Activated T-cell treated with anti-CD3 and anti-CD28 coated beads, Interleukin-2, amount 50 U/mL, for 24 hours (primary cell): ENCODE measurements at places on chromosomes 2 and 18.

GRCh38 chr2:32755666-32756065, 127.8 kb downstream of the TTC27 start:
- H3K27me3 ChIP-seq, result no peaks in the 10 kb centered on the region
- H3K4me3 ChIP-seq, result peak overlapping the region; percentile 59
- peaks cover 22% of the 10 kb centered on the region for H3K4me1 ChIP-seq
- no peak for DNase-seq
- peaks cover 75% of the 10 kb centered on the region for H3K36me3 ChIP-seq

- no peaks in the 10 kb centered on the region for H3K4me1 ChIP-seq
- no peak for DNase-seq
- H3K27me3 ChIP-seq, result no peaks in the 10 kb centered on the region
- no peak overlapping the region for H3K4me3 ChIP-seq
- no peak overlapping the region for H3K27ac ChIP-seq
- H3K36me3 ChIP-seq, result no peaks in the 10 kb centered on the region
Observed at GRCh38 chr2:150085478-150085877, 402.0 kb downstream of the RND3 start.

DNA sequence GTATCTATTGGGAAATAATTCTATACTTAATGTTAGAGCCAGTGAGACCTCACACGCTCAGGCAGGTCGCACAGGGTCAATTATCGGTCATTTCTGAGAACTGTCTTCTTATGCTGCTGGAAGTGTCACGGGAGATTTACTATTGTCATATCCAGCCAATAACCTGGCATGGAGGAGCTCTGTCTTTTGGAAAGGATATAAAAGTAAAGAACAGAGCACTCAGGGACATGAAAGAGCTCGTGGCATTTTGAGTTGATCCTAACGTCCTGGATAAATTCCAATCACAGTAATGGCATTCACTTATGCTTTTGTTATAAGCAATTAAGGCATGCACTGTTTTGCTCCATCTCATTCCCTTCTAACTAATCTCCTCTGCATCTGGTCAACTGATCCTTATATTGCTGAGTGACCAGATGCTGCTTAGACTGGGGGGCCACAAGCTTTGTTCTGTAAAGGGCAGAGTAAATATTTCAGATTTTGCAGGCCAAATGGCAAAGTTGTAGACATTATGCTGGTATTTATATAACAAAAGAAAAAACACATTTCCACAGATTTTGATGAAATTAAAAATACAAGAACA, 453.5 kb upstream of the SMIM21 start:
- no peak for DNase-seq
- no peaks in the 10 kb centered on the region for H3K36me3 ChIP-seq
- H3K27ac ChIP-seq, result no peak overlapping the region
- no peaks in the 10 kb centered on the region for H3K4me1 ChIP-seq
- H3K27me3 ChIP-seq, result peaks cover 3% of the 10 kb centered on the region
- H3K4me3 ChIP-seq, result no peak overlapping the region

DNA sequence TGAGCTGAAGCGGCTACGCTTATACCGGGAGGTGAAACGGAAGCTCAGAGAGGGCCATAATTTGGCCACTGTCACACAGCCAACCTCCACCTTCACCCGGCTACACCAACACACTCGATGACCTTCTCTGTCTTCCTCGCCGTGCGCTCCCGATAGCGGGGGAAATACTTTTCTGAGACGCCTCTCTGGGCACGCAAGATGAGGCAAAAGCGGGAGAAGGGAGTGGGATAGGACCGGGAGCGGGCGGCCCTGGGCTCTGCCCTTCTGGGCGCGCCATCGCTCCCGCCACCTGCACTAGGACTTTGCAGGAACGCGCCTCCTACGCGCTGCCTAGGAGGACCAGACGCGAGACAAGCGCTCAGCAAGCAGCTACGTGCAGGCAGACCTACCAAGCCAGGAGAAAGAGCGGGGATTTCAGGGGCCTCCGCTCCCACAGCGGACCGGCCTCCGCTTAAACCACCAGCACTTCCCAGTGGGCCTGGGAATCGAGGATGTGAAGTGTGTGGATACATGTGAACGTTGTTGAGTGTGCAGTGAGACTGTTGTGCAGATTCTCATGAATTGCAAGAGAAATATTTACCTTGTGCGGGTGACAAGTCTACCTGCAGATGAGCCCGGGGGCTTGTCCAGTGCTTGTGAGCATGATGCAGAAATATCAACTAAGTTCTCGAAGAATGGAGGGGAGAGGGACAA, 11.4 kb downstream of the SIX3 start:
- H3K27ac ChIP-seq, result no peak overlapping the region
- peaks cover 40% of the 10 kb centered on the region for H3K4me1 ChIP-seq
- DNase-seq, result peak; percentile 39

DNA sequence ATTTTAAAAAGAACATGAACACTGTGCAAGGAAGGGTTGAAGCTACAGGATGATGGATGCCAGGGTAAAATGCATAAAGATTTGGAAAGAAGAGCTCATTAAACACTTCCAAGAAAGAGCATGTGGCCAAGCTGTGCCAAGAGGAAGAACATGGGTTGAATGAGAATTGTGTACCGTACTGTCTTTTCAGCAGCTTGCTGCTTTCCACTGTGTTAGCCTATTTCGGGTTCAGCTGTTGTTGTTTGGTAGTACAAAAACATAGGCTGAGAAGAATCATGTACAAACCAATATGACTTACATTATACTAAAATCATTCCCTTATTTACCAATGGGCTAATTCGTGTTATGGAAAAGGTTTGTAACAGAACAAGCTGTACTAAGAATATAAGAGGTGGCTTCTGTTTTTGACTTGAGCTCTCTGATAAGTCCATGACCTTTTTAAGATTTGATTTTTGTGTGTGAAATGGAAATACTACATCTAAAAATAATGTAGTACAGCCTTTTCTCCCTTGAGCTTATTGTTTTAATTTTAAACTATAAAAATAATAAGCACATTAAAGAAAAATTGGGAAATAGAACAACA, 188.3 kb upstream of the STON1 start:
- peaks cover 37% of the 10 kb centered on the region for H3K36me3 ChIP-seq
- no peak for DNase-seq
- H3K27ac ChIP-seq, result no peak overlapping the region
- no peak overlapping the region for H3K4me3 ChIP-seq
- no peaks in the 10 kb centered on the region for H3K27me3 ChIP-seq
- H3K4me1 ChIP-seq, result peaks cover 71% of the 10 kb centered on the region

DNA sequence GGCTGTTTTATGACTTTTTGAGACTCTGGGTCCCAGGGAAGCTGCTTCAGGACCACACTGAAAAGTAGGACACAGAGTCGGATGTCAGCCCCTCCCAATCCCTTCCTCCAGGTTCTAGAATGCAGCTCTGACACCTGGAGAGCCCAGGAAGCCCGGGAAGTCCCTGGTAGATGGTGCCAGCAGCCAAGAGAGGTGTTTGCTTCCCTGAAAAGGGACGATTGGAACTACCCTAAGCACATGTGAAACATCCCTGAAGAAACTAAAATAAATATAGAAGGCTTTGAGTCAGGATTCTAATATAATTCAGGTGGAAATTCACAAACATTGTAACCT, 163.2 kb upstream of the CYRIA start:
- H3K27ac ChIP-seq, result no peak overlapping the region
- no peak overlapping the region for H3K4me3 ChIP-seq
- H3K27me3 ChIP-seq, result no peaks in the 10 kb centered on the region
- H3K36me3 ChIP-seq, result no peaks in the 10 kb centered on the region

- H3K36me3 ChIP-seq, result peaks cover 38% of the 10 kb centered on the region
- H3K4me1 ChIP-seq, result peaks cover 19% of the 10 kb centered on the region
- H3K4me3 ChIP-seq, result peak overlapping the region; percentile 97
- peak overlapping the region; percentile 98 for H3K27ac ChIP-seq
- peaks cover 3% of the 10 kb centered on the region for H3K27me3 ChIP-seq
- no peak for DNase-seq
Observed at GRCh38 chr2:219598308-219599078, 836 bp downstream of the STK11IP start.

DNA sequence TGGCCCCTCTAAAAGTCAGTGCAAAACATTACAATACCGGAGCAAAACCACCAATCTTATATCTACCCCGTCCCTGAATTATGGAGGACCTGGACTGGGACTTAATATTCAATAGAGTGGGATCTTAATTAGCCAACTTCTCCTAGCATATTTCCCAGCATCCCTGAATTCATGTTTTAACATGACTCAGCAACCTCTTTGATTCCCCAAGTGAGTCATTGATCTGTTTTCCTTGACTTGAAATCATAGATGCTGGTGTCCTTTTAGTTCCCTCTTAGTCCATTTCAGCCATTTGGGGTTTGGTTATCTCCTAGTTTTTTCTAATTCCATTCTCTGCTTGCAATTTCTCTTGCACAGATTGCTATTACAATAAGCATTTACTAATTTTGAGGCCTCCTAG, 677.7 kb upstream of the CELF4 start:
- no peaks in the 10 kb centered on the region for H3K27me3 ChIP-seq
- no peak overlapping the region for H3K27ac ChIP-seq
- H3K4me1 ChIP-seq, result no peaks in the 10 kb centered on the region
- H3K4me3 ChIP-seq, result no peak overlapping the region
- no peak for DNase-seq
- no peaks in the 10 kb centered on the region for H3K36me3 ChIP-seq

GRCh38 chr18:59837586-59837985, 62.2 kb upstream of the PMAIP1 start:
- H3K4me3 ChIP-seq, result no peak overlapping the region
- peaks cover 13% of the 10 kb centered on the region for H3K4me1 ChIP-seq
- DNase-seq, result peak; percentile 36
- H3K27ac ChIP-seq, result no peak overlapping the region
- H3K36me3 ChIP-seq, result no peaks in the 10 kb centered on the region

GRCh38 chr2:54667266-54667639, 56.2 kb upstream of the EML6 start:
- H3K4me3 ChIP-seq, result no peak overlapping the region
- peaks cover 8% of the 10 kb centered on the region for H3K4me1 ChIP-seq
- H3K27me3 ChIP-seq, result no peaks in the 10 kb centered on the region
- peak overlapping the region; percentile 45 for H3K27ac ChIP-seq
- no peak for DNase-seq

DNA sequence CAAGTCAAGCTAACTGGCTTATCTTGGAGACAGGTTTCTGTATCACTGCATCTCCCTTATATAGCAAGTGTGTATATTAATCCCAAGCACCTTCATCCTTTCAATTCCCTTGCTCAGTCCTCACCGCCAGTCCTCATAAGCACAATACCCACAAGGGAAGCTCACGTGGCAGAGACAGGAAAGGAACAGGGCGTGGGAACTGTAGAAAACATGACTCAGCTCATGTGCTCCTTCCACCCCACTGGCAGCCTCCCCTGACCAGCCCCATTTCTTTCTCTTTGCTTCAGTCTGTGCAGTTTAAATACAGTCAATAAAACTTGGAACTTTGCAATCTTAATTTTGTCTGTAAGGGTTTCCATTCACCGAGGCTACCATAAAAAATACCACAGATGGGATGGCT, 36.5 kb upstream of the CDH19 start:
- no peaks in the 10 kb centered on the region for H3K36me3 ChIP-seq
- H3K27me3 ChIP-seq, result no peaks in the 10 kb centered on the region
- no peak for DNase-seq
- H3K27ac ChIP-seq, result no peak overlapping the region

DNA sequence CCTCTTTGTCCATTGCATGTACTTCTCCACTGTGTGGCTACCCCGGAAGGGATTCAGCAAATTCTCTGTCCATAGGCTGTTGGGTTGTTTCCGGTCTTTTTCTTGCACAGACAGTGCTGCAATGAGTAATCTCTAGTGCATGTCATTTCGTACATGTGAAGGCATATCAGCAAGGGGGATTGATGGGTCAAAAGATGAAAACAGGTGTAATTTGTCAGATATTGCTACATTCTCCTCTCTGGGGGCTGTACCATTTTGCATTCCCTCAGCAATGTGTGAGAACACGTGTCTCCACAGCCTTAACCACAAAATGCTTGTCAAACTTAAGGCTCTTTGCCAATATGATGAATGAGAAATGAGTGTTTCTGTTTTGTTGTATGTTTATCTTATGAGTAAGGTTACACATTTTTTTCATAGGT, 60.5 kb downstream of the KLHL29 start:
- H3K4me1 ChIP-seq, result no peaks in the 10 kb centered on the region
- DNase-seq, result no peak
- H3K4me3 ChIP-seq, result no peak overlapping the region
- no peak overlapping the region for H3K27ac ChIP-seq

GRCh38 chr2:236454076-236454475, 115.5 kb upstream of the ACKR3 start:
- peaks cover 2% of the 10 kb centered on the region for H3K4me1 ChIP-seq
- peaks cover 15% of the 10 kb centered on the region for H3K27me3 ChIP-seq
- H3K36me3 ChIP-seq, result no peaks in the 10 kb centered on the region
- H3K27ac ChIP-seq, result no peak overlapping the region

- H3K4me3 ChIP-seq, result no peak overlapping the region
- H3K27me3 ChIP-seq, result no peaks in the 10 kb centered on the region
- no peaks in the 10 kb centered on the region for H3K36me3 ChIP-seq
Observed at GRCh38 chr2:195619590-195619989, 37.4 kb upstream of the SLC39A10 start.

- no peak overlapping the region for H3K4me3 ChIP-seq
- H3K36me3 ChIP-seq, result no peaks in the 10 kb centered on the region
- H3K27ac ChIP-seq, result no peak overlapping the region
Observed at GRCh38 chr2:70496819-70497218, 56.8 kb downstream of the TGFA start.

DNA sequence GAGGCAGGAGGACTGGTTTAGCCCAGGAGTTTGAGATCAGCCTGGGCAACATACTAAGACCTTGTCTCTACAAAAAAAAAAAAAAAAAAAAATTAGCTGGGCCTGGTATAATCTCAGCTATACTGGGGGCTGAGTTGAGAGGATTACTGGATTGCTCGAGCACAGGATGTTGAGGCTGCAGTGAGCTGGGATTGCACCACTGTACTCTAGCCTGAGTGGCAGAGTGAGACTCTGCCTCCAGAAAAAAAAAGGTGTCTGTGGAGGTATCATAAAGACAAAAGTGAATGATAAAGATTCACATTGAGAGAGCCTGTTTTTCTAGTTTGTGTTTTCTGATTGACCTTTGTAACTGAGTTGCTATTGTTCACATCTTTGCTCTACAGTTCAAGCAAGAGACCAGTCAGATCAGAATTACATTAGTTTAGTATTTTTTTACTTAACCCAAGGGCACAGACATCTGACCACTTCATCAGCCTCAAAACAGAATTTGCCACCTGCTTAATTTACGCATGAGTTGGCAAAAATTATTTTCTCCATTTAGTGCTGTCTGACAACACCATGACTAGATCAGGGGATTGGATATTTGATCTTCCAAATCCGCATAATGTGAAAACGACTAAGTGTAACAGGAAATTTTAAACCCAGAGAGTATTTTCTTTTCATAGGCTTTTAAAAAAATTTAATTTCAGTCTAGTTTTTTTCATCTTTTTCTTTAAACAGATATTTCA, 271.0 kb downstream of the TGIF1 start:
- no peaks in the 10 kb centered on the region for H3K36me3 ChIP-seq
- no peak overlapping the region for H3K27ac ChIP-seq
- no peaks in the 10 kb centered on the region for H3K4me1 ChIP-seq
- DNase-seq, result no peak

DNA sequence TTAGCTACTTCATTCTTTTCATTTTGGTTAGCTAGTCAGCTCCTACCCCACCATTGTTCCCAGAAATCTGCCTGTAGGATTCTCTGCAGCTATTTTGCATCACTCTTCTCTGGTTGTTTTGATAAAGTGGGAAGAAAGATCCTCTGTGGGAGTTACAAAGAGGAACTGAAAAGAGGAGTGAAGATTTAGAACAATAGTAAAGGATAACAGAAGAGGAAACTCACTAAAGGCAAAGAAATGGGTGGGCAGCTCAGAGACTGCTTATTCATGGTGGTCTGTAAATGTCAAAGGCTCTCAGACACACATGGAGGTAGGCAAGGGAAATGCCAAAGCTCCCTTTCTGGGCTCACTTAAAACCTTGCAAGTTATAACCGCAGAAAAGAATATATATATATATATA, 17.2 kb upstream of the CD207 start:
- no peaks in the 10 kb centered on the region for H3K36me3 ChIP-seq
- no peak overlapping the region for H3K4me3 ChIP-seq
- H3K27me3 ChIP-seq, result no peaks in the 10 kb centered on the region
